NCI-H1105 (cell line): ENCODE measurements at places on chromosomes 2 and 18.

DNA sequence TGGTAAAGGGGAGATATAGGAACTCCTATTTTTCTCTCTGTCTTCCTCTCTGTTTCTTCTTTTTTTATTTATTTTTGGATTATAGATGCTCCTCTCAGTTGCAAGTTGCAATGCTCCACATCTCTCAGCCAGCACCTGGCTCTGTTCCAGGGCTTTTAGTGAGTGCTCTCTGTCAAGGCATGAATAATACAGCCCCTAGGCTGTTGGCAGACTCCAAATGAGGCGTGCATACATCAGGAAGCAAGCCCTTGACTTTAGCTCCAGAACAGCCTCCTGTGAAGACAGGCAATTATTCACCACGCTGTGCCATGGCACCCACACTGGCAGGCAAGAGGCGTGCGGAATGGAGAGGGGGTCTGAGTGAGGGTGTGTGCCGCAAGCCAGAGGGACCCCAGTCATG is 228.1 kb upstream of the PXDN start:
- peak; percentile 91 for DNase-seq

DNA sequence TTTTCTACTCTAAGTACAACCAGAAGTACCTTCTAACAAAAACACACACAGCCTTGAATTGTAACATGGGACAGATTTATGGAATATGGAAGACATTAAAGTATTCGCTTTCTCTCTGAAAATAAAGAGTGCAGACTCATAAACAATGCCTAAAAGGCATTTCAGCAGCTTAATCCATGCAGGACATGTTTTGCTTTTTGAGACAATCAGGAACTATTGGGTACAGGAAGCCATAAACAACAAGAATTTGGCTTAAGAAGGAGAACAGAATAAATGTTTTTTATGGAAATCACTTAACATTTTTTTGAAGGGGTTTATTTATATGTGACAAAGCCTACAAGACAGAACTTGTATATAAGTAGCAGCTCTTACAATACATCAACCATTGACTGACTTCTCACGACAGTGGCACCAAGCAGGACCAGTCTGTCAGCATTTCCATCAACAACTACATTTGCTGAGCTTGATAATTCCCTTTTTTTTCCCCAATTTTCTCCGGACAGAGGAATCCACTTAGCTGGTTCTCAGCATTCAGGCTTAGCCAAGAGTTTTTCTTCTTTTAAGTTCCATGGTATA is 140.1 kb downstream of the EXOC6B start:
- no peak for DNase-seq

- no peak for DNase-seq
These were observed 63.1 kb upstream of the TMEM178A start for GRCh38 chr2:39602616-39603015.

DNA sequence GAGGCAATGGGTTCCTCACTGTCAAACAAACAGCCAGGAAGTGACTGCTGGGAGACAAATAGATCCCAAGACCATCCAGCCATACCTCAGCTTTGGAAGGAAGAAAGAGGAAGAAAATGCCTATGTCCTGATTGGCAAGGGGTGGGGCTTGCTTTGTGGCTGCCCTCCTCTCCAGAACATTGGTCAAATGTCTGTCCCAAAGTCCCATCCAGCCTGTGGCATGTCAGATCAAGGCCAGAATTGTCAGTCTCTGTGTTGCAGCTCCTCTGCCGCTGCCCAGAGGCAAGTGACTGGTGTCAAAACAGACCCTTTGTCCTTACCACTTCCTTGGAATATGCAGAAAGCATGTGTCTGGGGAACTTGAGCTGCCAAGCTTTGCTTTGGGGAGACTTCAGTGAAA is 63.0 kb upstream of the SMAD2 start:
- no peak for DNase-seq

DNA sequence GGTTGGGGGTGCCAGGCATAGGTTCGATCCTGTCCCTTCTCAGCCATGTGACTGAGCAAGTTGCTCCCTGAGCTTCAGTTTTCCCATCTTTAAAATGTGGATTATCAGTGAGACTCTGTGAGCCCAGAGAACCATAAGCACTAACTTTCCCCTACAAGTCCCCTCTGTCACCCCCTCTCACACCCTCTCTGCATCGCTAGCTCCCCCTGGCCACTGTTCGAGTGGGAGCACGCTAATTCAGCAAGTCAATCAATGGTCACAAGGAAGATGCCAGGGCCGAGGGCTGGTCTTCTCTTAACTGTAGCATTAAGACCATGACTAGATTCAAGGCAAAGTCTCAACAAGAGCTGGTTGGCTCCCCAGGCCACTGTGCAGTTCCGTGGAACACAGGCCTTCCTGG is 66.2 kb downstream of the BCL2L11 start:
- no peak for DNase-seq

- DNase-seq: no peak
These were observed 59.3 kb downstream of the SETBP1 start for GRCh38 chr18:44740000-44740399.

DNA sequence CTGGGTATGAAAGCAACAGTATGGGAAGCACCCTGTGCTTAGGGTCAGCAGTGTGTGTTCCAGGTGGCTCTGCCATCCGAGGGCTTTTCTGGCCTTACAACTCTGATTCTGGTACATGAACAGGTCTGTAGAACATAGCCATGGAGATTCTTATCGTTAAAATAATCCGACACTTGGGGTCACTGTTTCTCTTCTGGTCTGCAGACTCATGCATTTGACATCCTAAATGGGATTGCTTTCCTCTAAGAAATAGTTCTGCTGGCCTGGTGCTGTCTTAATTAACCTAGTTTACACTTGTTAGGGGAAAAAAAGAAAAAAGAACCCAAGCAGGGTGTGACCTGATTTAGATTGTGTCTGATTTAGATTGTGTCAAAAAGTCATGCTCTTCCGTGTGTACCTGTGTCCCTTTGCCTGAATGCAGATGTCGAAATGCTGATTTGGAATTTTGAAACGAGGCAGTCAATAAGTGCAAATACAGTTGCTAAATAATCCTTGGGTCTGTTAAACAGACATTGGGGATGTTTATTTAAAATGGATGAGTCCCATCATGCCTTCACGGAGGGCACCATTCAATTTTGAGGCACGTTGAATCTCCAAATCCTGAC is 59.6 kb downstream of the TRPM8 start:
- peak; percentile 23 for DNase-seq

GRCh38 chr2:239917957-239918481 is 107.1 kb downstream of the NDUFA10 start:
- no peak for DNase-seq

GRCh38 chr2:120230515-120231471 is 7.6 kb upstream of the TMEM185B start:
- no peak for DNase-seq

GRCh38 chr2:183267148-183267827 is 143.0 kb downstream of the NUP35 start:
- DNase-seq: no peak

- no peak for DNase-seq
These were observed 115.9 kb upstream of the FOSL2 start for GRCh38 chr2:28276807-28277206.

DNA sequence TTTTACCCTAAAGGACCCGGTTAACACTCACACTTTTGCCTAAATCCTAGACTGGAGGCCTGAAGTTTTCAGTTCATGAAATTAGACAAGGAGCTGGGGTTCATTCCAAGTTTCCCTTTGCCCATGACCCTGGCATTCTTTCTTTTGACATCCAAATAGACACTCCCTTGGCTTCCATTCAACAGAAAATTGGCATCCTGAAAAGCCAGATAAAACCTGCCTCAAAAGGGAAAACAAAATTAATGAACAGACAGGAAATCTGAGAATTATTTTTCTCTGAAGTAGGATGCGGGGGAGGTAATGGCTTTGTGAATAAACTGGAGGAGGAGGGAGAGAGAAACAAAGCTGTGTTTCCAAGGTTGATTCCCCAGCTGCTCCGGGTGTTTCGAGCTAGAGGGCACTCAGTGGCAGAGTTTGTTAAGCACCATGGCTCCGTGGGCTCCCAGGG is 41.0 kb downstream of the SPP2 start:
- peak; percentile 73 for DNase-seq

- DNase-seq: no peak
These were observed 57.3 kb upstream of the SNTG2 start for GRCh38 chr2:893311-893710.

- DNase-seq: no peak
These were observed 541.5 kb downstream of the LRP1B start for GRCh38 chr2:141589314-141589713.

- DNase-seq: no peak
These were observed 921.4 kb downstream of the TRIB2 start for GRCh38 chr2:13638181-13638580.

GRCh38 chr2:37993143-37993542 is 68.1 kb downstream of the RMDN2 start:
- no peak for DNase-seq

GRCh38 chr18:37242091-37242490 is 323.5 kb downstream of the CELF4 start:
- DNase-seq: no peak

- no peak for DNase-seq
These were observed 109.8 kb upstream of the ALK start for GRCh38 chr2:30031184-30031583.

GRCh38 chr18:43587538-43588153 is 310.4 kb upstream of the SYT4 start:
- peak; percentile 59 for DNase-seq

DNA sequence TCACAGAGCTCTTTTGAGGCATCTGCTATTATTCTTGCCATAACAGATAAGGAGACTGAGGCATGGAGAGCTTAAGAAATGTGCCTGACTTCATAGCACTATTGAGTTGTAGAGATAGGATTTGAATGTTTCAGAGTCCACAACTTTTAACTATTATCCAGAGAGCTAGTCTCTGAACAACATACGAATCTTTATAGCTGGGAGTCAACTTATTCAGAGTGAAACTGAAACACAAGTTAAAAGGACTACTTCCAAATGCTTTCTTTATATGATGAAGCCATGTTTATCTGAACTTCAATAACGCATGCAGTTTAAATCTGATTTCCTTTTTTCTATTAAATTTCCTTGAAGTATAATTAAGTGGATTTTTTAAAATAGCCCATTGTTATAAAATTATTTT is 268.8 kb downstream of the IKZF2 start:
- DNase-seq: no peak

- DNase-seq: no peak
These were observed 351.9 kb downstream of the CDH2 start for GRCh38 chr18:27824841-27825681.

GRCh38 chr2:160666154-160667060 is 172.8 kb upstream of the RBMS1 start:
- peak; percentile 33 for DNase-seq

DNA sequence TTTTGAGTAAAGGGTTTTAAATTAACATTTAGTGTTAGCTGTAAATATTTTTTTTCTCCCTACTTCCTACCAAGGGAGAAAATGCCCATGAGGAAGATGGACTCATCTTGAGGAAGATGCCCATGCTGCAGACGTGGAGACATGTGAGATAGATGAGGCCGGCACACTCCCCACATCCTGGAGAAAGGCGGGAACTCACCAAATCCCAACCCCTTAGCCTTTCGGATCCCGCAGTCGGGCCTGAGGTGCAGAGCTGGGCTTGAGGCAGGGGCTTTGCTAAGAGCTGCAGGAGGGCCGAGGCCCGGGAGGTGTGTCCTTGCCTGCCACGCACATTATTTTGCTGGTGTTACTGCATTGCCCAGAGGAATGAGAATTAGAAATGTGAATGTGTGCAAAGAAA is 137.9 kb downstream of the NAPG start:
- DNase-seq: no peak

DNA sequence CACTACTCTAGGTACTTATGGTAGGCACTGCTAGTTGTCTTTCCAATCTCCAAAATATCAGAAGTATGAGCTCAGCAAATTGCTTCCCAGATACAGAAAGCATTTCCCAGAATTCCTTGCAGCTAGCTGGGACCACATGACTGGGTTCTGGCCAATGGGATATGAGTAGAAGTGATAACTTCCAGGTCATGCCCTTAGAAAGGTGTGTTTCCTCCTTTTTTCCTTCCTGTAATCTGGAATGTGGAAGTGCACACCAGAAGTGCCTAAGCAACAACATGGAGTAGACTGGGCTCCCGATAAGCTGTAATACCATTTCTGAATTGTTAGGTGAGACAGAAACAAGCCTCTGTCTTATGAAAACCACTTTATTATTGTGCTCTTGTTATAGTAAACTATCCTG is 279.8 kb downstream of the ZNF385B start:
- no peak for DNase-seq

DNA sequence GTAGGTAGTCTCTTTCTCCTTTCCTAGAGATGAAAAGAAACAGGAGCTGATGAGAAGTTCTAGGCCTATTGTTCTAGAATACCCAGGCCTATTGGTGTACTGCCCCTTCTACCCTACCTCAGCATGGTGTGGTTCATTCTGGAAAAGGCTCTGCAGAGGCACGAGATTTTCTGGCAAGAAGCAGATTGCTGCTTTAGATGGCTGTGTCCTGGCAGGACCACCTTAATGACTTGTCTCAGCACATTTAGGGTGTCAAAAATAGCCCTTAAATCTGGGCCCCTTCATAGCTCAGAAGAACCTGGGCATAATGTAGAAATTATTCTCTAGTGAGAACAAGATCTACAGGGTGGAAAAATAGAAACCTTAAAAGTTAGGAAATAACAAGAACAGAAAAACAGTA is 87.9 kb downstream of the BCL2L11 start:
- DNase-seq: no peak

GRCh38 chr18:70382017-70382416 is 93.2 kb downstream of the SOCS6 start:
- no peak for DNase-seq

GRCh38 chr2:191556463-191556862 is 121.5 kb upstream of the NABP1 start:
- no peak for DNase-seq

DNA sequence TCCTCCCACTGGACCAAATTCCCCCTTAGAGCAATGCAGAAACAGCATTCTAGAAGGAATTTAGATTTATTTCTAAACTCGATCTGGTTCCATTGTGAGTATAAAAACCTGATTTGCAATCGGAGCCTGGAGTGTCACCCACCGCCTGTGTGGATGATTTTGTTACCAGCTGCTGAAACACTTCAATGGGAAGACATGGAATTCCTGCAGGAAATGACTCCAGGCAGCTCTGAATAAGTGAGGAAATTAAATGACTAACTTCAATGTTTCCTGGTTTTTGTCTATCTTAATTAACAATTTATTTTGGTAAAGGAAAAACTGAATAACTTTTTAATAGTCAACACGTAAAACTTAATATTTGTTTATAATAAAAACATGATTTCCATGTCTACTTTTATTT is 19.3 kb downstream of the CTAGE1 start:
- no peak for DNase-seq

- no peak for DNase-seq
These were observed 3.6 kb downstream of the LIMS2 start for GRCh38 chr2:127671557-127672302.

- DNase-seq: no peak
These were observed 237.4 kb downstream of the SETBP1 start for GRCh38 chr18:44918142-44918476.

GRCh38 chr2:68104111-68104835 is 41.5 kb upstream of the C1D start:
- DNase-seq: no peak

GRCh38 chr2:191299010-191299409 is 53.8 kb downstream of the MYO1B start:
- no peak for DNase-seq

GRCh38 chr2:72037261-72037666 is 110.4 kb downstream of the CYP26B1 start:
- DNase-seq: no peak
